Effector memory CD8-positive, alpha-beta T cell (primary cell): ENCODE measurements at places on chromosomes 2 and 18.
A peak's percentile ranks its signal among the peaks of the same experiment; 100 is the strongest.

- H3K4me3 ChIP-seq: no peak overlapping the region
- DNase-seq: no peak
- no peaks in the 10 kb centered on the region for H3K4me1 ChIP-seq
- H3K36me3 ChIP-seq: no peaks in the 10 kb centered on the region
- H3K27ac ChIP-seq: no peak overlapping the region
- no peaks in the 10 kb centered on the region for H3K27me3 ChIP-seq
Observed at GRCh38 chr2:141455211-141455826, 675.5 kb downstream of the LRP1B start.

- H3K27ac ChIP-seq: no peak overlapping the region
- no peaks in the 10 kb centered on the region for H3K27me3 ChIP-seq
- peaks cover 10% of the 10 kb centered on the region for H3K36me3 ChIP-seq
- no peaks in the 10 kb centered on the region for H3K4me1 ChIP-seq
- H3K4me3 ChIP-seq: no peak overlapping the region
- no peak for DNase-seq
Observed at GRCh38 chr2:144136297-144137010, 383.5 kb downstream of the ZEB2 start.

DNA sequence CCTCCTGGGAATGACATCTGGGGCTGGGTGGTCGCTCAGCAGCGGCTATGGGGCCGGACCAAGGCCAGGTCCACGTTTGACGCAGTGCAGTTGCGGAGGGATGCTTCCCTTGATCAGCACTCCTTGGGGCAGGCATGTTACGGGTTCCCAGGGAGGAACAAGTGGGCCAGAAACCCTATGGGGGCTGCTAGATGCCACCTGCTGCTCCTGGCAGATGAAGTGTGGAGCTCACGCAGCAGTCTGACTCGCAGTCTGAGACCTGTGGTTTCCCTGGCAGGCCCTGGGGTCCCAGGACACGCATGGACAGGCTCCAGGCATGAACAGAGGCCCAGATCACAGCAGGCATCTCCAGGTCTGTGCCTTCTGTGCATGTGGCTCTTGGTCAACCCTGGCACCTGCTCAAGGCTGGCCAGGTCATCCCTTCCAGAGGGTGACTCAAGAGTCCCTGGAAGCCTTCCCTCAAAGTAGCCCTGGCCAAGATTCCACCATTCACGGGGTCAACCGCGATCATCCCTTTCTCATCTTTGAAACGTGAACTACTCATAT lies 20.0 kb downstream of the KCNF1 start:
- H3K27me3 ChIP-seq: peaks cover 69% of the 10 kb centered on the region
- no peak overlapping the region for H3K27ac ChIP-seq
- DNase-seq: no peak
- no peaks in the 10 kb centered on the region for H3K36me3 ChIP-seq
- H3K4me1 ChIP-seq: no peaks in the 10 kb centered on the region

GRCh38 chr2:156157670-156158069 lies 174.9 kb downstream of the NR4A2 start:
- H3K4me1 ChIP-seq: no peaks in the 10 kb centered on the region
- H3K27ac ChIP-seq: no peak overlapping the region
- peaks cover 23% of the 10 kb centered on the region for H3K27me3 ChIP-seq
- no peak for DNase-seq

GRCh38 chr2:113324684-113325160 lies 46.0 kb upstream of the PAX8 start:
- no peak for DNase-seq
- peaks cover 4% of the 10 kb centered on the region for H3K36me3 ChIP-seq
- H3K4me3 ChIP-seq: peak overlapping the region; percentile 58
- H3K27me3 ChIP-seq: peaks cover 43% of the 10 kb centered on the region
- H3K27ac ChIP-seq: no peak overlapping the region

- no peak for DNase-seq
- no peaks in the 10 kb centered on the region for H3K36me3 ChIP-seq
- peaks cover 6% of the 10 kb centered on the region for H3K27me3 ChIP-seq
- no peak overlapping the region for H3K27ac ChIP-seq
- no peak overlapping the region for H3K4me3 ChIP-seq
- H3K4me1 ChIP-seq: no peaks in the 10 kb centered on the region
Observed at GRCh38 chr18:69528435-69528834, 127.7 kb downstream of the DOK6 start.

- no peaks in the 10 kb centered on the region for H3K36me3 ChIP-seq
- no peaks in the 10 kb centered on the region for H3K4me1 ChIP-seq
- H3K27ac ChIP-seq: no peak overlapping the region
- no peak for DNase-seq
- no peak overlapping the region for H3K4me3 ChIP-seq
Observed at GRCh38 chr2:58543442-58543841, 302.3 kb upstream of the FANCL start.

DNA sequence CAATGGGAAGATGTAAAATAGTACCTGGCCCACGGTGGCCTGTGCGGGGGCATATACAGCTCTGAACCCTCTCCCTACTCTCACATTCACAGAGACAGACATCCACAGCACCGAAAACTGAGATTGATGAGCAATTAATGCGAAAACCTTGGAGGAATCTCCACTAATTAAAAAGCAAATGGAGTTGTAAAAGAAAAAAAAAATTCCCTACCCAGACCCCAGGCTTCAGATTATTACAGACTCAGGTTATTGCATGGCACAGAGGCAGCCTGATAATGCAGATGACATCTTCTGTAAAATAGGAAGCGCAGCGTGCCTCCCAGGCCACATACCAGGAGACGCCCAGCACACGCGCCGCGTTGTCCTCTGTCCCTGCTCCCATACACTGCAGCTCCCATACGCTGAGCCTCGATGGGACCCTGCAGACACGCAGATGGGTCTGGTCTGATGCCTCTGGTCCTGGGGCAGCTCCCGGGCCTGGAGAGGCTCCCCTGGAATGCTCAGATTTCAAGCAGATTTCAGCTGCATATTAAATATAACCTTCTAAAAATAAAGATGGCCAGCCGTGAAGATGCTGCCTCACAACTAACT lies 496.1 kb upstream of the MYT1L start:
- H3K4me3 ChIP-seq: no peak overlapping the region
- no peaks in the 10 kb centered on the region for H3K36me3 ChIP-seq
- no peaks in the 10 kb centered on the region for H3K27me3 ChIP-seq
- H3K4me1 ChIP-seq: no peaks in the 10 kb centered on the region
- DNase-seq: no peak
- H3K27ac ChIP-seq: no peak overlapping the region

DNA sequence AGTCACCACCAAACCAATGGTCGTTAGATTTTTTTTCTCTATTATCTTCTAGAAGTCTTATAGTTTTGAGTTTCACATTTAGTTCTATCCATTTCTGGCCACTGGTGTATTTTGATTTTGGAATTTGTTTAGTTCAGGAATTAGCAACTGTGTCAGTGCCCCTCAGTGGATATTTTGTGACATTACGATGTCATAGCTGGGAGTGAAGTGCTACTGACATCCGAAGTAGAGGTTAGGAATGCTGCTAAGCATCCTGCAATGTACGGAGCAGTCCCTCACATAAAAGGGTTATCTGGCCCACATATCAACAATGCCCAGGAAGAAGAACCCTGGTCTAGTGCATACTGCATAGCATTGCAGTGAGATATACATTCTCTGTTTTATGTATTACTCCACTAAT lies 157.4 kb upstream of the RGPD4 start:
- H3K27ac ChIP-seq: no peak overlapping the region
- H3K4me3 ChIP-seq: no peak overlapping the region
- no peaks in the 10 kb centered on the region for H3K27me3 ChIP-seq
- no peak for DNase-seq
- no peaks in the 10 kb centered on the region for H3K36me3 ChIP-seq
